ENCODE measurements at places on chromosomes 6 and 20.
A peak's percentile ranks its signal among the peaks of the same experiment; 100 is the strongest.

DNA sequence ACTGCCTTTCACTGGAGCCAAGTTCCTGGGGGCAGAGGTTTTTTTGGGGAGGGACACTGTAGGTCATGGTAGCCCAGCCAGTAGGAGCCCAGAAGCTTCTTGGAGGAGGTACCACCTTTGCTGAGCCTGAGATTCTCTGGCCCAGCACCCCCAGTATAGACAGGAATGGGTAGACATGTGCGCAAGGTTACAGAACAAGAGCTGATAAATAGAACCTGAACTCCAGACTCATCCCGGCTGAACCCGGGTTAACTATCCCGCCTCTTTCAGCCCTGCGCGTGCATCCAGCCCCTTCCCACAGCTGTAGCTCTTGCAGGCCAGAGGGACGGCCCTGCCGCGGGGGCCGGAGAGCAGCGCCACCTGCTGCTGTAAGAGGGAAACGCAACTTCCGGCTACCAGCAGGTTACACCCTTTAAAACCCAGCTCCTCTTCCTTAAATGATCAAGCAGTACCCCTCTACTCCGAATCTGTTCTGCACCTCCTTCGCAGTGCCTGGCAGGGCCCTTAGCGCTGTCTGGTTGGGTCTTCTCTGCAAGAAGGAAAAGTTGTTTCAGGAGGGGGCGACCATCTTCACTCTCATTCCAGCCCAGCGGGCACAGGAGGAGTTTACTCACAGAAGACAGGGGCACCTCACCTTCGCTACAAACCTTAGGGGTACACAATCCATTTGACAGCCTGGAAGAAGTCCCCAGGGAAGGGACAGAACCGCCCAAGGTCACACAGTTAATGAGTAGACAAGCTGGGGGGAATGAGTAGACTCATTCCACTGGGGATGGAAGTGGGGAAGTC is 7.5 kb downstream of the SRXN1 start:
- peak; percentile 31 for DNase-seq

DNA sequence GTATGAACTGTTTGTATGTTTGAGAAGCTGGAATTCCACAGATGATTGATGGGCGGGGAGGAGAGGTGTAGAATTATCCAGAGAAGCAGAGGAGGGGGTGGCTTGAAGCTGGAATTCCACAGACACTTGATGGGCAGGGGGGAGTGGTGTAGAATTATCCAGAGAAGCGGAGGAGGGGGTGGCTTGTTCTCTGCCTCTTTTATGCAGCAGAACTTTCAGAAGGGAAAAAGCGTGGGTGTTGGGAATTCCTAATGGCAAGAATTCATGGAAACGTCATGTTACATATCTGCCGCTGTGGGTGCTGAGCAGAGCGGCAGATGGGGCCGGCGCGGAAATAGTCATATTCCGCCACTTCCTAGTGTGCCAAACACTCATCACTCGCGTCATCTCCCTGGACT is 167.9 kb upstream of the KCNG1 start:
- DNase-seq: no peak

DNA sequence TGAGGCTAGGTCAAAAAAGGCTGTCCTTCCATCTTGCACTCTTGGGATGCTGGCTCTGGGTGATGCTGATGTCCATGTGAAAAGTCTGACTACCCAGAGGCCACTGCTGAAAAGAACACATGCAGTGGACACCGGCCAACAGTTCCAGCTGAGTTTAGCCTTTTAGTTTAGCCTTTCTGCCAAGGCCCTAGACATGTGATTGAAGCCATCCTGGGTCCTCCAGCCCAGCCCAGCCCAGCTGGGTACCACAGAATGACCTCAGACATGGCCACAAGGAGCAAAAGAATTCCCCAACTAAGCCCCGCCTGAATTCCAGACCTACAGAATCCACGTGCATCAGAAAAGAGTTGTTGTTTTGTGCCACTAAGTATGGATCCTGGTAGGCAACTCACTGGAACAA is 17.4 kb downstream of the PIGT start:
- DNase-seq: no peak

DNA sequence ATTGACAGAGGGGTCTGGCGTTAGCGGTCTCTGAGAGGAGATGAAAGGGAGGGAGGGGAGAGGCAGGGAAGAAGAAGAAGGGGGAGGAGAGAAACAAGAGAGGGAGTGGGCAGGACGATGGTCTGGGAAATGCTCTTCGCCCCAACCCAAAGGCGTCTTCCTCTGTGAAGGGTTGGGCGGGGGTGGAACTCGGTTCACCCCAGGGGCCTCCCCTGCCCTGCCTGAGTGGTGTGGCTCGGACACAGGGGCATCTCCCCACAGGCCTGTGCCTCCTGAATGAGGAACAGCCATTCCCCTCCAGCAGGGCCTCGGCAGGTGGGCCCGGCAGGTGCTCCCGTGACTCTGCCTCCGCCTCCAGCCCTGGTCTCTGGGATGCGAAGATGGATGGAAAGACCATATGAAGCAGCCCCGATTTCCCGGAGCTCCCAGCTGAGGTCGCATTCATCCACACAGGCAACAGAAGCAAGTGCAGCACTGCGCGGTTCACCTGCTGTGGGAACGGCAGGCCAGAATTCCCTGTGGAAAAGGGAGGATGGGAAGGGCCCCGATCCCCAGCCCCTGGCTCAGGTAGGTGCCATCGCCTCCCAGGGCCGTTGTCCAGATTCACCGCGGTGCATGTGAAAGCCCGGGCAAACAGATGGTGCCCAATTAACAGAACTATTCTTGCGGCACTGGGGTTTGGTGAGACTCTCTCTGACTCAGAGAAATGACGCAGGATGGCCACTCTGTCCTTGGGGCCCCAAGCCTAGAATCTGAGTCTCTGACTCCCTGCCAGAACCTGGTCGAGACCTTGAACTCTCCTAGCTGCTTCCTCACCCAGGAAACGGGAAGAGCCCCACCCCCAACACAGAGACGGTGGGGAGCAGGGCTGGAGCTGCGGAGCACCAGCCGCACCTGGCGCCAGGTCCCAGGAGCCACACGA is 29.4 kb upstream of the RPS6KA2 start:
- DNase-seq: no peak

- DNase-seq: no peak
These were observed 3.4 kb downstream of the RPS12 start for GRCh38 chr6:132817554-132818403.

DNA sequence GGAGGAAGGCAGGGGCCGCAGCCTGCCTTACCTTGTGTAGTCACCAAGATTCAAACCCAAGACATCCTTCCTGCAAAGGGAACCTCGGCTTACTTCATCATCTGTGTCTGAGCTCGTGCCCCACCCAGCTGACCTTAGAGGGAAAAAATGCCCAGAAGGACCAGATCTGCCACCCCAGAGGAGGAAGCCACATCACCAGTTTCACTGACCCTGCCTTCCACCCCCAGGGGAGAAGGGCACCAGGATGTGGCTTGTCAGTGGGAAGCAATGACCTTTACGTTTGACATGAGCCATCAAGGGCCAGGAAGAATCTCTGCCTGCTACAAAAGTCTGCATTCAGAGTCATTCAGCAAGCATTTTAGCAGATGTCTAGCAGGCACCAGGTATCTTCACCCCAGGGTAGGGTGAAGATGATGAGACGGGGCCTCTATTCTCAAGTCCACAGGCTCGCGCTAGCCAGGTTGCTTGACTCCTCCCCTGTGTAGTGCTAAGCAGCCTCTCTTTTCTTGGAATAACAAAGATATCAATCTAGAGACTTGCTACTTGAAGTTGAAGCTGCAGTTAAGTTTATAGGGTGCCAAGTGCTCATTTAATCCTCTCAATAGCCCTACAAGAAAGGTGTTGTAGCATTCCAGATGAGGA is 28.1 kb downstream of the HM13 start:
- no peak for DNase-seq

DNA sequence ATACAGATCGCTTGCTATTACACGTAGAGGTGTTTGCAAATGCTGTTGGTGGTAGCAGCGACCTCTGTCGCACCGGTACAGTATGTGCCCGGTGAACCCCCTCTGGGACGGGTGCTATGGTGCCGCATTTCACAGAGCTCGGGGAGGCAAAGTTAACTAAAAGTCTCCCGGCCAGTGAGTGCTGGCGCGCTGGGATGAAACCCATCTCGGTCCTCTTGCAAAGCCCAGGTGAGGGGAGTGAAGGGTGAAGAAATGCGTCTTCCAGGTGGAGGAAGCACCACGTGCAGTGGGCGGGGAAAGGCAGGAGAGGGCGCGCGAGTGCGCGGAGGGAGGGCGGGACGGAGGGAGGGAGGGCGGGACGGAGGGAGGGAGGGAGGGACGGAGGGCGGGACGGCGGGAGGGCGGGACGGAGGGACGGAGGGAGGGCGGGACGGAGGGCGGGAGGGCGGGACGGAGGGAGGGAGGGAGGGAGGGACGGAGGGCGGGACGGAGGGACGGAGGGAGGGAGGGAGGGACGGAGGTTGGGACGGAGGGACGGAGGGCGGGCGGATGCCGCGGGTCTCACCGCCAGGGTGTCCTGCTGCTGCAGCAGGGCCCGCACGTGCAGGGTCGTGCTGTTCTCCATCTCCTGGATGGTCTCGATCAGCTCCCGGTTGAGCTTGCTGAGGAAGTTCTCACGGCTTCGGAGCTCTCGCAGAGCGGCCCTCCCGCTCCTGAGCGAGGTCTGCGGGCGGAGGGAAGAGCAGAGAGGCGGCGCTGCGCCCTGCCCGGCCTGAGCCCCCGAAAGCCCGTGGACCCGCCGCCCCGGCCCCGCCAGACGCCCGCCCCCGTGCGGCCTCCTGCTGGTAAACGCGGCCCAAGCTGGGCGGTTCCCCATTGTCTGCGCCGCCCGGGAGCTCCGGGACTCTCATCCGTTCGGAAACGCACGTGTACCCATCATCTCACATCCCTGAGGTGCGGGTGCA is 11.7 kb downstream of the C20orf96 start:
- no peak for DNase-seq

DNA sequence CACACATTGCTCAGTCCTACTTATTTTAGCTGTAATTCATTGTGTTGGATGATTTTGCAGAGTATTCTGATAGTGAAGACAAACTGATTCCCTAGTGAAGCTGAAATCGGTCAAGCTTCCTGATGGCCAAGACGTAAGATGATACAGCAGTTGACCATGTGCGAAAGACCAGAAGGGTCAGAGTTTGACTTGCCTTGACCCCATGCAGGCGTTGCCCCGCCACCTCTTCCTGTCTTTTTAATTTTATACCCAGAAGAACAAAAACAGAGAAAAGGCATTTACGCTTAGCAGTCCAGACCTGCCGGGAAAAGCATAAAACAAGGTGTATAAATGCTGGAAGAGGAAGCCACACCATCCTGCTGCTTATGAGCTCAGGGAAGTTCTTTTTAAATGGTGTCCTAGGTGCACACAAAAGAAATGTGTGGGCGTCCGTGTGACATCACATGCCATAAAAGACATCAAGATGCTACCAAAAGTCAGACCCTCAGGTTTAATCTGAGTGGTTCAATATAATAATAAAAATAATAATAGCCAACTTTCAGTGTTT is 32.2 kb downstream of the TSHZ2 start:
- DNase-seq: no peak

GRCh38 chr6:142753196-142753595 is 191.8 kb downstream of the HIVEP2 start:
- no peak for DNase-seq

DNA sequence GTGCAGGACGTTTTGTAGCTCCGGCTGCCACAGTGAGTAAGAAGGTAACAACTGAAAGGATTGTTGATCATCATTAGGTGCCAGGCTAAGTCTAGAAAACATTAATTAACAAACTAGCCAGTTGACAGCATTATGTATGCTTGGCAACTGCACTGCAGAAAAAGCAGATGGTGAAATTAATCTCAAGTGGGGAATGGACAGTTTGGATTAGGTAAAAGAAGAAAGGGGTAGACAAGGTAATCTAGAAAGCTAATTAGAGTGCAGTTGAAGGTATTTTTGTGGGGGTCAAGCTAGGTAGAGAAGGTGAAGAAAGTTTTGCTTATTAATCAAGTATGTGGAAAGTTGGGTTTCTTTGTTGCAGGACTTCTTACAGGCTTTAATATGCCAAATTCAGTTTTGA is 69.7 kb upstream of the HINT3 start:
- no peak for DNase-seq

DNA sequence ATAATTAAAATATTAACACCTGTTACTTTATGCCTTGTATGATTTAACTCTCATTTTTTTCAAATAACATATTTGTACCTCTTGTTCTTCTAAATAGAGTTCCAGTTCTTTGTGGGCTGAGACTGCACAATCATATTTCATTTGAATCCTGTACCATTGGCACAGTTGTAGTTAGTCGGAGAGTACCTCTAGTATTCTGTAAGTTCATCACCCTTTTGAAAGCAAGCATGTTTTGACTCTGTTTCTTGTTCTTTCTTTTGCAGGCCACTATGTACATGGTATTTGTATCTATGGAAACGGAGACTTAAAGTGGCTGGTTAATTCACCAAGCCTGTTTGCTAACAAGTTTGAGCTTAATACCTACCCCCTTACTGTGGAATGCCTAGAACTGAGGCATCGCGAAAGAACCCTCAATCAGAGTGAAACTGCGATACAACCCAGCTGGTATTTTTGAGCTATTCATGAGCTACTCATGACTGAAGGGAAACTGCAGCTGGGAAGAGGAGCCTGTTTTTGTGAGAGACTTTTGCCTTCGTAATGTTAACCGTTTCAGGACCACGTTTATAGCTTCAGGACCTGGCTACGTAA is 68.2 kb downstream of the C6orf52 start:
- no peak for DNase-seq

DNA sequence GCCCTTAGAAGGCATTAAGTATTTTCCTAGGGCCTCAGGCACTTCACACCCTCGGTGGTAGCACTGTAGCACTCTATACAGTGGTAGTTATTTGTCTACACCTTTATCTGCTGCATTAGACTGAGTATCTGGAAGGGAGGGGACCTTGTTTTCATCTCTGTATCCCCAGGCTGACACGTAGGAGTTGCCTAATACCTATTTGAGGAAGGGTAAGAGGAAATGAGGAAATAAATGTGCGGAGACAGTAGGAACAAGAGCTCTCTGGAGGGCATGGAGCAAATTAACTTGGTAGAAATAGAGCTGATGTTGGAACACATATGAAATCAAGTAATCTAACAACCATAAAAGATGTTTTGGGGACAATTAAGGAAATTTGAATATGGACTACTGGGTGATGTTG is 3.9 kb downstream of the CNPY3 start:
- DNase-seq: no peak

DNA sequence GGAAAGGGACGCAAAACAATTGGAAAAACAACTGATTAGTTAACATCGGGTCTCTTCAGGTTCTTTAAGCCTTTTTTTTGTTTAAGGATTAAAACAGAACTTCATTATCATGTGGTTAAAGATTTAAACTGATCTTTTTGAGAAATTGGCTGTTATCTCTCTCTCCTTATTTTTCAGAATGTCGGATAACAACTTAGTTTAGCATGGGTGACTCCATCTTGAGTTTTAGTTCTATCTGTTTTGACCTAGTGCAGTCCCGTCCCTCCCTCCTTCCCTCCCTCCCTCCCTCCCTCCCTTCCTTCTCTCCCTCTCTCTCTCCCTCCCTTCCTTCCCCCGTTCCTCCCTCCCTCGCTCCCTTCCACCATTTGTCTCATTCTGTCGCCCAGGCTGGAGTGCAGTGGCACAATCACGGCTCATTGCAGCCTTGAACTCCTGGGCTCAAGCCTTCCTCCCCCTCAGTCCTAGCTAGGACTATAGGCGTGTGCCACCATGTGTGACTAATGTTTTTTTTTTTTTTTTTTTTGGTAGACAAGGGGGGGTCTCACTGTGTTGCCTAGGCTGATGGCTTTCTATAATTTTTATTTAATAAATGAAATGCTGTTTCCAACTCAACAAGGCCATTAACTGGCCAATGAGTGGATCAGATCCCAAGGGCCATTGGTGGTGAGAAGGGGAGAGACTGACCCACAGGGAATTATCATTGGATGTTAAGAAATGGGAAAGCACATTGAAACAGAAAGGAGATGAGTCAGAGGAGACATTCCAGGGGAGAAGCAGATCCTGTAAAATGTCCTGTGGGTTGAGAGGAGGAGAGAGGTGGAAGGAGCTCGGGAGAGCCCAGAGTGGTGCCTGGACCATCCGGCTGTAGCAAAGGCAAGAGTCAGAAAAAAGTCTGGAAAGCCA is 13.6 kb downstream of the BAK1 start:
- DNase-seq: no peak
